RWPE1 (cell line): ENCODE measurements at places on chromosomes 6 and 20.
A peak's percentile ranks its signal among the peaks of the same experiment; 100 is the strongest.

DNA sequence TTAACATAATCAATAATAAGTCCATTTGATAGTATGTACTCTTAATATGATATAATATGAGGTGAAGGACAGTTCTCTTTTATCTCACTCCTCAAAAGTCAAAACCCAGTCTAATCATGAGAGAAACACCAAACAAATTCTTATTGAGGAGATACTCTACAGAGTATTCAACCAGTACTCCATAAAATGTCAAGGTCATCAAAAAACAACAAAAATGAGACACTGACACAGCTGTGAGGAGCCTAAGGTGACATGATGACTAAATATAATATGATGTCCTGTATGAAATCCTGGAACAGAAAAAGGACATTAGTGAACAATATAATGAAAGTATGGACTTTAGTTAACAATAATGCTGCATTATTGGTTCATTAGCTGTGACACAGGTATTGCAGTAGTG is 675.1 kb downstream of the HTR1B start:
- no peak for DNase-seq

- DNase-seq = peak; percentile 73
Observed at GRCh38 chr20:52104546-52105441, 86.8 kb downstream of the ZFP64 start.

- DNase-seq = no peak
Observed at GRCh38 chr20:47349365-47350180, 6.9 kb downstream of the ZMYND8 start.

GRCh38 chr6:141403103-141403502 is 729.6 kb upstream of the GJE1 start:
- no peak for DNase-seq

GRCh38 chr6:35620706-35621105 is 68.0 kb downstream of the FKBP5 start:
- DNase-seq = no peak

DNA sequence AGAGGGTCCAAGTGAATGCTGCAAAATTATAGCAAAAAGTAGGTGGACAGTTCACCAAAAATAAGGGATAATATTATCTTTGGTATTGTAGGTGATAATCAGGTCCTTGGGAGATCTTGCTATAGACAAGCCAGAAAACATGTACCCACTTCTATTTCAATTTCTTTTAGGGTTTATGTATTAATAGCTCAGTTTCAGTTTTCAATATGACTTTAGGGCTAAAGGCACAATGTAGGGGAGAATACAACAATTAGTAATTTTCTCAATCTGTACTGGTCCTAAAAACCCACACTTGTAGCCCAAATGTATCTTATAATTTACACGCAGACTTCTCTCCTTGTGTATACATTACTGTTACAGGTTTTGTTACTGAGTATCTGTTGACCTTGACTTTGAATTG is 307.0 kb upstream of the ID4 start:
- no peak for DNase-seq

DNA sequence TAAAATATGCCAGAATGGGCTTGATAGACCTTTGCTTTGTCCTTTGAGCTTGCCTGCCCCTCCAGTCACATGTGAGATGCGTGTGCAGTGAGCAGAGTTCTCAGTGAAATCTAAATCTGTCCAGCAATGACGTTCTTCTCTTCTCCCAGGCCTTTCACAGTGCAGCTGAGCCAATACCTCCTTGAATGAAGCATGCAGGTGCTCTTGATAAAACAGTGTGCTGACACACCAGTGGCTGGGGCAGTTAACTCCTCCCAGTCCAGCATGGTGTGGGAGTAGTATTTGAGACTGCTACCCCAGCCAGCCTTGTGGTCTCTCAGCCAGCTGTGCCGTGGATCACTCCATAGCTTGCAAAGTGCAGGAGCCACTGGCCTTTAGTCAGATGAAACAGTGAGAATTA is 240.5 kb downstream of the FARS2 start:
- DNase-seq = no peak

- no peak for DNase-seq
Observed at GRCh38 chr20:2793471-2793870, 7.0 kb downstream of the CPXM1 start.

- DNase-seq = peak; percentile 38
Observed at GRCh38 chr6:138004430-138005287, 102.6 kb downstream of the PERP start.

GRCh38 chr6:72410769-72411168 is 211.1 kb upstream of the KCNQ5 start:
- DNase-seq = no peak

GRCh38 chr20:59611286-59611685 is 6.9 kb downstream of the PHACTR3 start:
- DNase-seq = no peak

DNA sequence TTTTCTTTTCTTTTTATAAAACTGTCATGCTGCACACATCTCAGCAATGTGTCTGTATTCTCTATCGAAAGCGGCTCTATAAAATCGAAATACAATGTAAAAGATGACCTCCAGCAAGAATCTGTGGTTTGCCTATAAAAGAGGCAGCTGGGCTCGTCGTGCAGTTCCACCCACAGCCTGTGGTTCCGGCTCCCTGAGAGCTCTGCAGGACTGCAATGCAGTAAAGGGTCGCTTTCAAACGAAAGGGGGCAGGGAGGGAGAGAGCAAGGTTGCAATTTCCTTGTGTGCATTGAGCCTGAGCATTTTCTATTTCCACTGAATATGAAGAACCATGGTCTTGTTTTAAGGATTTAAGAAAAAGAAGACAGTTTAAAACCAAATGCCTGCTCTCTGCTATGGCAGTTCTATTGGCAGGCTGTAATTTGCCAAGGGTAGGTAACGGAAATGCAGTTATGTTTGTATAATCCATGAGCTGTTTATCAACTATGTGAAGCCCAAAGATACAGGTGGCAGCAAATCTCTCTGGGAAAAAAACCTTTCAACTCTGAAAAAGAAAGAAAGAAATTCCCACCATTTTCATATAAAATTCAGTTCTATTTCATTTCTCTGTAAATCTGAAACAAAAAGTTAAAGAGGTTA is 236.5 kb downstream of the HACE1 start:
- no peak for DNase-seq

DNA sequence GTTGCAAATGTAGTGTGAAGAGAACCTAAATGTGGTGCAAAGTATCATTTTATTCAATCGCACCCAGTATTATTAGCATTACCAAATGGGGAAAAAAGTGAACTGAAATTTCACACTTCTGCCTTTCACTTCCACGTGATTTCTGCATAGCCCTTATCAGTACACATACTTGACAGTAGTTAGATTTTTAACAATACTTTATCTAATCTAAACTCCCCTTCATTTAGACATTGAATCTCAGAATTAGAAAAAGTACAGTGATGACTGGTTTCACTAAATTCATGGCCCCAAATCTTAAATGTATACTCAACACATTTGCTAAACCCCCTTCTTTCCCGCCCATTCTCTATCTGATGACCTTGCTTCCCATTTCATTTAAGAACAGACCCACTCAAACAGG is 14.3 kb downstream of the STX7 start:
- DNase-seq = no peak

DNA sequence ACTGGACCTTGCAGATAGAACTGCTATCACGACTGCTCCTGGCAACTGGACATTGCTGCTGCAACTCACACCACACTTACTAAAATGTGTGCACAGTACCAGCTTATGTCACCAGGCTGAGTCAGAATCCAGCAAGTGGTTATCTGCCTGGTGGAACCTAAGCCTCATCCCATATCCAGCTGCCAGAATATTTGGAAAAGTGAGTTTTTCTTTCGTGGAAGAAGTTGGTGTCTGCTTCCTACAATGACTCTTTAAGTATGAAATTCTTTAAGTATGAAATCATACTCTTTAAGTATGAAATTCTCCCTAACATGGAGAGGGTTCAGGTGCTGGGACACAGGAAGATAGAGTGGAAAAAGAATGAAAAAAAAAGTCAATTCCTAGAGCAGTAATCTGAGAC is 16.4 kb upstream of the POLR1H start:
- no peak for DNase-seq

- DNase-seq = no peak
Observed at GRCh38 chr6:3291987-3292386, 33.2 kb downstream of the PSMG4 start.

DNA sequence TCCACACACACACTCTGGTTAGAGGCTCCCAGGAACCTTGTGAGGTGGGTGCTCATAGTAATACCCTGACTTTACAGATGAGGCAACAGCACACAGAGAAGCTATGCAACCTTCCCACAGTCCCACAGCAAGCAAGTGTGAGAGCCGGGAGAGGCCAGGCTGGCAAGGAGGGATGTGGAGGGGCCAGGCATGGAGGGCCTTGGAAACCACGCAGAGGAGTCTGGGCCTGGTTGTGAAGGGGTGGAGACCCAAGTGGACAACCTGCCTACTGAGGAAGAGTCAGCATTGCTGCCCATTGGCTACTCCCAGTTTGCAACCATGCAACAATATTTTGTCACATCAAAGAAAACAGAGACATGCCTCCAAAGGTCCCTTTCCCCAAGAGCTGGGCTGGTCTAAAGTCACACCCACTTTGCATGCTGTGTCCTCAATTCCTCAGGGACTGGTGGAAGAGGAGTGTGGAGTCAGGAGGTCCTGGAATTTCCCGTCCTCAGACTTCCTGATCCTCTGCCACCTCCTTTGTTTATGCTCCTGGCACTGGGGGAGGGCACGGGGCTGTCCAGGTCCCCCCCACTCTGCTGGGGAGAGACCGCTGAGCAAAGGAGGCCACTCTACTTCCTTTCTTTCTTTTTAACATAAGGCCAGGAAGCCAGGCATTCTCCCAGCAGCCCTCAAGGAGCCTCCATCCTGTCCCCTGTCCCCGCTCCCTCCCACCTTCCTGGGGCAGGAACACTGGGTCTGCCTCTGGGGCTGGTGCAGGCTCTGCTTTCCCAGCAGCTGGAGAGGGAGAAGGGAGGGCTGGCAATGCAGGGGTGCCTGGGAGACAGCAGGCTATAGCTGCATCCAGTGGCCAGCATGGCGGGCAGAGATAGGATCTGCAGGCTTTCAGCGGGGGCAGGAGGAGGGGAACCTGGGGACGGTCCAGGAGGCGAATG is 68.3 kb downstream of the NOL4L start:
- DNase-seq = no peak

- peak; percentile 96 for DNase-seq
Observed at GRCh38 chr20:37202267-37202943, 23.1 kb upstream of the MROH8 start.

DNA sequence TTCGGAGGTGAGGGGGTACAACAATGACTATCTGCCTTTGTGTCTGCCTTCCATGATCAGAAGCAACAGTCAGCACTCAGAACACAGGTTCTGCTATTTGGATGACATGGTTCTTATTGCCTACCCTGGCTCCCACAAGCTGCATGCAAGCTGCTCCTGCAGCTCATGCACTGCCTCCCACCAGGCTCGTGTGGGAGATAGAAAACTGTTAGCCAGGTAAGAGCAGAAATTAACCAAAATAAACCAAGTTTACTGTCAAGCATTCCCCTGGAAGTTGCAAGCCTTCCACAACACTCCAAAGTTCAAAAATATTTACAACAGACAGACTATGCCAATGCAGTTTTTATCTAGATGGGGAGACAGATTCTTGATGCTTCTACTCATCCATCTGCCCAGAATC is 31.0 kb downstream of the OPRM1 start:
- no peak for DNase-seq

DNA sequence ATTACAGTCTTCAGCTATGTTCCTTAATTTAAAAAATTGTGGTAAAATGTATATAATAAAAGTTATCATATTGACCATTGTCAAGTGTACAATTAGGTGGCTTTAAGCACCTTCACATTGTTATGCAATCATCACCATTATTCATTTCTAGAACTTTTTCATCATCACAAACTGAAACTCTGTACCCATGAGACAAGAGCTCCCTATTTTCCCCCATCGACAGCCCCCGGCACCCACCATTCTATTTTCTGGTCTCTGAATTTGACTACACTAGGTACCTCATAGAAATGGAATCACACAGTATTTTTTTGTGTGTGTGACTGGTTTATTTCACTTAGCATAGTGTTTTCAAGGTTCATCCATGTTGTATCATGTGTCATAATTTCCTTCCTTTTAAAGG is 39.7 kb upstream of the FYN start:
- DNase-seq = no peak

- no peak for DNase-seq
Observed at GRCh38 chr6:52253494-52253893, 9.2 kb upstream of the IL17F start.

DNA sequence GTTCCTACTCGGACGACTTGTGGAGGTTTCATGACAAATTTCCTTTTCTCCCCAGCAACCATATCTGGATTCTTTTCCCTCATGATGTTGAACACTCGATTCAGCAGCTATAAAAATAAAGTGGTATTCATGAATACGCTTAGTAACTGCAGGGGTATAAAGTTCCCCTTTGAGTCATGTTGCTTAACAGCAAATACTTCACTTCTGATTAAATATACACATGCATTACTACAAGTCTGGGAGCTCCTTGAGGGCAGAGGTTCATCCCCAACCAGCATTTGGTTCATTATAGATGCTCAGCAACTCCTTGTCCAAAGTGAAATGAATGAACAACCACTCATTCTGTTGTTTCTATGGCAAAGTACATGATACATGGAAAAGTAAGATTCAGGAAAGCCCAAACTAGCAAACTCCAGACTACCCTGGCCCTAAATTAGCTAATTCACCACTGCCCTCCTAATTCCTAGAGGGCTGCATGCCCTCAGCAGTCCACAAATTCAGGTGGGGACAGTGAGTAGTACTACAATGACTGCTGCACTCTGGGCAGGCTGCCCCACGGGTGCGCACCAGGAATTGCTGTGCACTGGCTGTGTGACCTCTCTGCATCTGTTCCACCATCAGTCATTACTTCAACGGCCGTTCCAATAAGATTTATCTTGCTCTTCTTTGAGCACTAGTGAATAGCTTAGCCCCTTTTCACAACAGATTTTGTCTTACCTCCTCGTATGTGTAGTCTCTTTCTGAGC is 15.2 kb downstream of the EIF2S2 start:
- DNase-seq = no peak

DNA sequence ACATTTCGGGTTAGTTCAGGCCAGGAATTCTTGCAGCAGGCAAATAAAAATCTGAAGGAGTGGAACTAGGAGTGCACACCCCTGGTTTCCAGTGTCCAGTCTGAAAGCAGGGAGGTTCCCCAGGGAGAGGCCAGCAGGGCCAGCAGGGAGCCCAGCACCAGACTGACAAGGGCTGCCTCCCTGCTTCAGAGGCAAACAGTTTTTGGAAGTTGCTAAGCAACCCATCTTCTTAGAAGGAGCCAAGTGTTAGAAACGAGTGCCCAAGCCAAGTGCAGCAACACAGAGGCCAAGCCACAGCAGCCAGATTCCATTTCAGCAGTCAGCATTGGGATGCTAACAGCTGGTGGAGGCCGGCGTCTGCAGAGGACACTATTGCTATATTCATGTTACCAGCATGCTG is 179.1 kb downstream of the SYNDIG1 start:
- DNase-seq = no peak

DNA sequence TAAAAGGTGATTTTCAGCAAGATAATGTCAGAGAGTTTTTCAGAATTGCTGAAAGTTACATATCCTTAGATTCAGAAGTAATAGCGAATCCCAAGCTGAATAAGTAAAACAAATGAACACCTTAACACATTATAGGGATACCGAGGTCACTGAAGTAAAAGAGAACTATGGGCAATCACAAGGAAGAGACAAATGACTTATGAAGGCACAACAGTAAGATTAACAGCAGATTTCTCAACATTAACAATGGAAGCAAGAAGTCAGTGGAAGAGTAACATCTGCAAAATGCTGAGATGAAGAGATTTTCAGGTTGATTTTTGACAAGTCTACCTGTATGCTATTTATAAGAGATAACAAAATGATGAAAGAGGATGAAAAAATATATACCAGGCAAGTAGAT is 86.1 kb upstream of the EZR start:
- DNase-seq = no peak

GRCh38 chr6:43644940-43645612 is at the start of gene RSPH9:
RSPH9 (plus strand) TSS chr6:43645036; CDS start chr6:43645099, 63 bp downstream.
- DNase-seq = no peak

GRCh38 chr6:107244742-107245480 is 129.6 kb upstream of the BEND3 start:
- no peak for DNase-seq
